Uterus (tissue), 4 donors: ENCODE measurements at places on chromosomes 2 and 18.

GRCh38 chr2:17625446-17625845 lies 85.0 kb downstream of the VSNL1 start:
- no peak for DNase-seq

DNA sequence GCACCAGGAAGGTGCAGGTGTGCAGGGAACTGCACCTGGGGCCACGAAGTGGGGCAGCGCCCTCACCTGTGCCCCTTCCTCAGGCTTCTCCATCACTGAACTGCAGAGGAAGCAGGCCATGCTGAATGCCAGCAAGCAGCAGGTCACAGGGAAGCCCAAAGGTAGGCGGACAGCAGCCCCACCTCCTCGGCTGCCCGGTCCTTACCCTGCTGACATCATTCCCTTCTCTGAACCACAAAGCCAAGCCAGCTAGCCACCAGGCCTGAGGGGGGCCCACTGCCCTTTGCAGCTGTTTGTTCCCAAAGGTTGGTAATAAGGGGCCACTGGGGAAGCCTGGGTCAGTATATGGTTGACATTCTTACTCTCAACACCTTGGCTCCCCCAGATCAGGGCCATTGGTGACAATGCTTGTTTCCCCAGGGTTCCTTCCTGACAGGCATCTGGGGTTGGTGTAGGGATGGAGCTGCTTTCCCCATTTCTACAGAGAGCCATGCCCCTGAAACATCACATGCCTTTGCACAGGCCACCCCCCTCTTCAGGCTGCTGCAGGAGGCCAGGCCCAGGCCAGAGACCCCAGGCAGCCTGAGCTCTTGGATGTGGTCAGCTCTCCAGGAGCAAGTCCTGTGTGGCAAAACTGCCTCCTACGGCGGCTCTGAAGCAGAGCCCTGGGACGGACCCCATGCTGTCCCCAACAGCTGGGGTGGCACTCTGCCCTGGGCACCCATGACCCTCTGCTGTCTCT lies 47.8 kb downstream of the FAM168B start:
- DNase-seq = no peak

DNA sequence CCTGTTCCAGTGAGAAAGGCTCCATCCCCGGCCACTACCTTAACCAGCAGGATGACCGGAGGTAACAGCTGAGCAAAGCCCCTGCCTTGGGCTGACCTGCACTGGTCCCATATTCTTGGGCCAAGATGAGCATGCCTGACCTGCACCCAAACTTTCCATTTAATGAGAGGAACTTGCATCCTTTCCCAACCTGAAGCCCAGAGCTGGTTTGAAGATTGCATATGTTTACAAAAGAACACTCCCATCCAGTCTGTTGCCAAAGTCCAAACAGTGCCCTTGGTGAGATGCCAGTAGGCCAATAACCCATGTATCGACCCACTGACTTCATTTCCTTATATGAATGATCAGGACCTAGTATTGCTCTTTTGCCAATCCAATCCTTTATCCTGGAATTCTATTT lies 5.5 kb upstream of the NPAS2 start:
- no peak for DNase-seq

- no peak for DNase-seq
Observed at GRCh38 chr2:9197916-9198315, 8.7 kb upstream of the ASAP2 start.
